ENCODE measurements at places on chromosomes 7 and 10.

DNA sequence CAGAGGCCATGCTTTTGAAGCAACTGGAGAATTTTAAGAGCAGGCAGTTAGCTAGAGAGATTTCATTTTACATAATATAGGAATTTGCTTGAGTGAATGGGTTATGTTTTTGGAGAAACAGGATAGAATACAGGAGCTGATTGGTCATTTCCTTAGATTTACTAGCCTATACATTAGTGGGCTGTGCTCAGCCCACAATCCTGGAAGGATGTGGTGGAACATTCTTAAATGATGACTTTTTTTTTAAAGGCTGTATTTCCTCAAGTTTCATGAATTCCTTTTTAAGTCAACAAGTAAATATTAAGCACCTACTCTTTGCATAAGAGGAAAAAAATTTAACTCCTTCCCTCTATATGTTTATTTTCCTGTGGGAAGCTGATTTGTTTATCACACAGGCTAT, 314.4 kb upstream of the BMPER start:
- no peak for DNase-seq

- no peak for DNase-seq
Measured at GRCh38 chr10:14456870-14457266, 126.1 kb upstream of the FRMD4A start.

GRCh38 chr7:89780291-89780690, 374.0 kb upstream of the STEAP1 start:
- DNase-seq: no peak

GRCh38 chr7:151024435-151025056, at the start of gene ATG9B:
TSS of gene ATG9B (minus strand) at chr7:151024494. CDS start at chr7:151024423, 71 bp downstream.
- no peak for DNase-seq

- no peak for DNase-seq
Measured at GRCh38 chr10:127826154-127826725, 66.5 kb downstream of the CLRN3 start.

GRCh38 chr10:67837541-67838314, at the start of gene DNAJC12:
TSS of gene DNAJC12 (minus strand) at chr10:67838188. CDS start at chr10:67838011, 177 bp downstream.
- DNase-seq: no peak

DNA sequence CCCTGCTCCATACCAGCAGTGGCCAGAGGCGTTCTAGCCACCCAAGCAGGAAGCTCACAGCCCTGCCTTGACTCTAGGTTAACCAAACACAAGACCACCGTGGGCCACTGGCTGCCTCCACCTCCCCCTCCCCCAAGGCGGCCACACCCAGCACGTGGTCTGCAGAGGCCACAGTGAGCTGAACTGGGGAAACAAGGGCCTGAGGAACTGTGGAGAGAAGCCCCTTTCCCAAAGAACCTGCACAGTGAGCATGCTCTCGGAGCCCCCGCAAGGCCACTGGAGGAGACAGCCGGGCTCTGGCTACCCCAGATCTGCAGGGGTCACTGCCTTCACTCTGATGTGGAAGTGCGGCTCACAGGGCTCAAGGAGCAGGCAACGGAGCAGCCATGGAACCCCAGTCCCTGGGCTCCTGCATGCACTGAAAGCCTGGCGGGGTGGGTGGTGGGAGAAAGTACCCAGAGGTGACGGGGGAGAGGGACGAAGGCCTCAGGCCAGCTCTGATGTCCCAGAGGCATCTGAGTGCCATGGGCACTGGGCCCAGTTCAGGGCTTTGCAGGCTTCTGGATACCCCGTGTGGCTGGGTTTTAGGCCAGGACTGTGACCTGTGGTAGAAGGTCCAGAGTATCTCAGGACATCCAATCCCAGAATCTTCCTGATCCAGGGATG, 189.2 kb downstream of the EBF3 start:
- DNase-seq: no peak
